ENCODE measurements at places on chromosomes 6 and 20.

DNA sequence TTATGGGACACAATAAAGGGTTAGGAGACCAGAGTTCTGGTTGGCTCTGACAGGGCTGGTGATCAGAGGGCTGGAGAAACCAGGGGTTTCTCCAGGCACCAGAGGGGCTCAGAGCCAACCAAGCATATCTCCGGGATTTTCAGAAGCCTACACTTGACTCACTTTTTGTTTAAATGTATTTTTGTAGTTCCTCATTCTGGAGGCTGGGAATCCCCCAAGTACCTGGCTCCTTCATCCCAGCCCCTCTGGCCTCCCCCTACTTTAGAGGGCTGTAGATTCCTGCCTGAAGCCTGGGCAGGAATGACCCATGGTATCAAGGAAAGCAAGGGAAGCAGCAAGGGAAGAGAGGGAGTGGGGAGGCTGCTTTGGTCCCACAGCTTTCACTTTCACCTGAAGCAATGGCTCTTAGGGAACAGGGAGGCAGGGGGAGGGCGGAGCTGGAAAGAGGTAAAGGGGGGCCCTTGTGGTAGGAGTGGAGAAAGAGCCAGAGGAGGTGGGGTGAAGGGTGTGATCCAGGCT, 973 bp downstream of the CD40 start:
- DNase-seq: no peak

GRCh38 chr6:55826941-55827340, 48.4 kb downstream of the BMP5 start:
- no peak for DNase-seq

DNA sequence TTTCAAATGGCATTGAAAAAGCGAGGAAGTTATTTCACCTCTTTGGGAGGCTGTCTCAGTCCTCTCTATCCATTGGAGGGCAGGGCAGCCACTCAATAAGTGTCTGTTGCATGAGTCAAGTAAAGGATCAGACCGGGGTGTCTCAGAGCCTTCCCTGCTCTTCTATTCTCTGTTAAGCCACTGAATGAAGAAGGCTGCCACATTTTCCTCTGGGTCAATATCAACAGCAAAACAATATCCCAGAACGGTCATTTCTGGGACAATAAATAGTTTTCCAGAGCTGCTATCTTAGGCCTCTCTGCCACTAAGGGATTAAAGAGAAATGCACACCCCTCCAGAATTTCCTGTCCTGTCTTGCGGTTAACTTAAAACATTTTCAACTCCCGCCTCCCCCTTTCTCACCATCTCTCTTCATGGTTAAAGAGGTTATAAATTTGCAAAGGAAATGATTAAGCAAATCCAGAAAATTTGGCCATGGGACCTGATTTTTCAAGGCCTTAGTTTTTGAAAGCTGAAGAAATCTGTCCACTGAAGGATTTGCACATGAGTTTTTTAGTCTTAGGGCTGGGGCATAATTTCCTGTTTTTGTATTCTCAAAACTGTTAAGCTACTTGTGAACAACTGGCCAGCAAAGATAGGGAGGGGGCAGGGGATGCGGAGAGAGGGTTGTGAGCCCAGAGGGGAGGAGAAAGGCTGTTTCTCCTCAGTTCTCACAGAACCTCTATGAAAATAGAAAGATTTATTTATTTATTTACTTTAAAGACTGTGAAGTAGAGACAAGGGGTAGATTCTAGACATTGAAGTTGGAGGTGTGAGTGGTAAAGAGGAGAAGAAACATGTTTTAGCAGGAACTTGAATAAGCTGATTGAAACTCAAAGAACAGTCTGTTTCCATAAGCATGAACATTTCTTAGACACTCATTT, 135.7 kb downstream of the BCAS1 start:
- DNase-seq: peak; percentile 77

DNA sequence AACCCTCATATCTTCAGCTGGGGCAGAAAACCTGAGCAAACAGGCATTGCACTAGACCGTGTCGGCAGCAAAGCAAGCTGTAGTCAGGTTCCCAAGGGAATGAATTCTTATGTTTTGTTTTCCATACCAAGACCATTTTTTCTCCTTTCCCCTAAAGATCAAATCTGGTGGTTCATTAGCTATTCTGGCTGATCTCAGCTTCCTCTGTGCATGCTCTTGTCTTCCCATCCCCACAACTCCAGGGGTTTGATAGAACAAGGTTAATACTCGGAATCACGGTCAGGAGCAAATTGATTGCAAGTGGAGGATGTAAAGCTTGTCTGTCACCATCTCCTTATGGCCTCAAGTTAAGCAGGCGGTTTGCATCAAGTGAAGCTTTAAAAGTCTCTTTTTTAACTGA, 778.8 kb downstream of the KIF16B start:
- no peak for DNase-seq

- no peak for DNase-seq
Observed at GRCh38 chr6:39956936-39957335, 22.7 kb upstream of the MOCS1 start.

DNA sequence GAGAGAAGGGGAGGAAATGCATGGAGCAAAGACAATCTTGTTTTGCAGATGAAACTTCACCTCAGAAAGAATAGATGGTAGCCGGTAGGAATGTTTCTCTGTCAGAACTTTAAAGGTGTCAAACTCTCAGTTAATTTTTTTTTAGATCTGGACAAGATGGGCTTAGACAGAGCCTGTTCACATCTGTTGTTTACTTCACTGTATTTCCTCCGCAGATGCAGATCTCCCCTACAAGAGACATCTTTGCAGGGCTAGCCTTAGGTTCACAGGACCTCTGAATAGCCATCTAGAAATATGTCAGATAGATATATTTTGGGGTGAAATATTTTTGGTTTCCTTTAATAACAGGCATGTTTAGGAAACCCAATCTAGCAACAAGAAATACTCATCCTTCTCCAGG, 12.1 kb upstream of the ZBP1 start:
- DNase-seq: no peak

GRCh38 chr6:14440940-14441781, 323.6 kb downstream of the CD83 start:
- DNase-seq: no peak

Data from kidney capillary endothelial cell (primary cell).